ENCODE measurements at places on chromosomes 11 and 22. TPM values are rescaled to one million over a fixed set of nuclear protein-coding genes. Genes with fewer than 3 reads are reported as not detected.

- DNase-seq: no peak
Measured at GRCh38 chr11:67644472-67645418, 5.2 kb upstream of the TBX10 start.

Gene NXPE4
- not detected for polyA plus RNA-seq

GRCh38 chr22:29070490-29070889 lies 2.3 kb upstream of the KREMEN1 start:
- no peak for DNase-seq

- no peak for DNase-seq
Measured at GRCh38 chr11:125935056-125935455, 10.8 kb upstream of the VSIG10L2 start.

DNA sequence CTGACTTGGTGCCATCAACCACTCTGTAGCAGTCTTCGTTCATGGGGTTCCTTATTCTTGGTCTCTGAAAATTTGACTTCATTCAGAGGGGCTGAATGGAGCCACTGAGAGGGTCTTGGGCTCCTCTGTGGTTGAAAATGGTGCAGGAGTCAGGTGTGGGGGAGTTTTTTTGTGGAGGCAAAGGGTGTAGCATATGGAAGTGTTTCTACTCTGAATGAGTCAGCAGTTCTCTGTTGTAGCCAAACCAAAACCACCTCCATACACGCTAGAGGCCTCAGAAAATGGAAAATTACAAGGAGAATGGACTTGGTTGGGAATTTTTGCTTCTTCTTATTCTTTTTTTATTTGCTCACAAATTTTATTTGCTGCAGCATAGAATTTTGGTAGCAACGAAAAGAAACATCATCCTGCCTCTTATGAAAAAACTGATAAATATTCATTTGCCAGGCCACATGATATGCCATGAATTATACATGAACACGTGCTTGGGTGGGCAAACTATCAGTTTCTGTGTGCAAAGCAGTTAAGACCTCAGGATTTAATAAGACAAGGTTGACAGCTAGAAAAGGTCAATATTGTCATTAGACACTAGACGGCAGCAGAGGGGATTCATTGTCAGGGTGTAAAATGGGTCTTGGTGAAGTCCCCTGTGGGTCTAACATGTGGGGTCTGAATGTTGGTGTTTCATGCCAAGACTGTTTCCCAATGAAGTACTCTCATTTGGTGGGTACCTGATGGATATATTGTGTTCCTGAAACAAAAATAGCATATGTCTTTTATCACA lies 111.7 kb downstream of the MYO18B start:
- DNase-seq: no peak

DNA sequence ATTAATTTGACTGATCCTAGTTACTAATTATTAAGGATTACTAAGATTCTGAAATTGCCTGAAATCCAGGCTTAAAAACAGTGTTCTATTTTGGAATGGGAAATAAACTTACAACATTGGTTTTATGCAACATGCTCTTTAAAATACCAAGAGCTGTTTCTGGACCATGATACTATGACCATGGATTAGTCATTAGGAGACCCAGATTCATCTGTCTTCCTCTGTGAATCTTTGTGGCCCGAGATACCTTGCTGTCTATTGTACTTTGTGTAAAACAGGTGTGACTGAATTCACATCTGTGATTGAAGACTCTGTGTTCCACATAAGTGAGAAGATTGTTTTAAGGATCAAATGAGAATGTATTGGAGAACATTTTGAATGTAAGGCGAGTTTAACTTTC lies 98.8 kb downstream of the HSD17B12 start:
- DNase-seq: no peak

DNA sequence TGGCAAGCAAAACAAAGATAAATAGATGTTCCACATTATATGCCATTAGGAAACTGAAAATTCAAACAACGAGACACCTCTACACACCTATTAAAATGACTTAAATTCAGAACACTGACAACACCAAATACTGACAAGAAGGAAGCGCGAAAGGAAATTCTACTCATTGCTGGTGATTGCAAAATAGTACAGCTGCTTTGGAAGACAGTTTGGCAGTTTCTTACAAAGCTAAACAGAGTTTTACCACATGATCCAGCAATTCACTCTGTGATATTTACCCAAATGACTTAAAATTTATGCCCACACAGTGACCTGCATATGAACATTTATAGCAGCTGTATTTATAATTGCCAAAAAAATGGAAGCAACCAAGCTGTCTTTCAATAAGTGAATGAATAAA lies 232.6 kb downstream of the CASP12 start:
- no peak for DNase-seq

Gene PRG3
- 0.07 TPM for polyA plus RNA-seq

GRCh38 chr22:30245985-30246813 lies at the start of gene LIF:
TSS of gene LIF (minus strand) at chr22:30246759. CDS start at chr22:30246695, 64 bp downstream.
- DNase-seq: no peak

DNA sequence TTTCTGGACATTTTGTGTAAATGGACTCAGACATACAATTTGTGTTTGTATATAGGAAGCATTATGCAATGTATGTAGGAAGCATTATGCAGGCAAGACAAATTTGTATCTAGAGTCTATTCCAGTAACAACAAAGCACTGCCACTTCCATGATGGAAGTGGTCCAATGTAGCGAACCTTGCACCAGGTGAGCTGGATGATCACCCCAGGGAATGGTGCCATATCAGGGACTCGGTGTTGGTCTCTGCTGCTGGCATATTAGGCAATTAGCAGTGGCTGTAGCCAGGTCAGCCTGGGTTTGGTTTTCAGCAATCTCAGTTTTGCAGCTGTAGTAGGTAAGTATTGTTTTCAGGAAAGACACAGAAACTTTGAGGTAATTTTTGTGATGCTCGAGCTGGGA lies 12.8 kb downstream of the ZFP91 start:
- no peak for DNase-seq

- DNase-seq: no peak
Measured at GRCh38 chr22:25680956-25681355, 61.0 kb upstream of the MYO18B start.

Gene MS4A4A
- polyA plus RNA-seq: 11.9 TPM

Gene HOATZ
- polyA plus RNA-seq: 0.01 TPM

- no peak for DNase-seq
Measured at GRCh38 chr22:22867996-22868715, 19.5 kb upstream of the IGLL5 start.

GRCh38 chr22:17012267-17012666 lies 4.2 kb upstream of the GAB4 start:
- no peak for DNase-seq

DNA sequence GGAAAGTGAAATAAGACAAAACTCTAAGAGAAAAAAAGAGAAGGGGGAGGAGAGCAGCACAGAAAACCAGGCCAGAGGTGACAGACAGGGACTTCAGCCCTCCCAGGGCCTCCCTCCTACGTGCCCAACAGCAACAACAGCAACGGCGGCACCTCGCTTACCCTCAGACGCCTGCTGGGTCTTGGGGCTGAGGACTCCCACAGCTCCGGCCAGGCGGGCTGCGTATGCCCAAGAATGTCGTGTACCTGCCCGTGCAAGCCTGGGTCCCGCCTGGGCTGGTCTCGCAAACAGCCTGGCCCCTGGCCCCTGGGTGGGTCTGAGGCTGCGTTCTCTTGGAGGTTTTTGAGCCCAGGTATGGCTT lies 30.5 kb downstream of the ARAP1 start:
- peak; percentile 66 for DNase-seq
